ENCODE measurements at places on chromosomes 7 and 10.

DNA sequence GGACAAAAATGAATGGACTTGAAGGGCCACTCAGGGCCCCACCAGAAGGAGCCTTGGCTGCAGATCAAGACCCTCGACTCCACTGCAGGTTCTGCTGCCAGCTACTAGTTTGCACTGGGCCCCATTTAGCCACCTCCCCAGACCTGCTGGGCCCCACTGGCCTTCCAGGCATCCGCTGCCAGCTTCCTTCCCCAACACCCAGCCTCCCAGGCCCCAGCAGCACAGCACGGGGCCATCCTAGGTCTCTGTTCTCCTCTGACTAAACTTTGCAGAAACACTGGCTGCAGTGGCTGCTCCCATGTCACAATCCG is 277.4 kb upstream of the KLF14 start:
- DNase-seq: no peak

DNA sequence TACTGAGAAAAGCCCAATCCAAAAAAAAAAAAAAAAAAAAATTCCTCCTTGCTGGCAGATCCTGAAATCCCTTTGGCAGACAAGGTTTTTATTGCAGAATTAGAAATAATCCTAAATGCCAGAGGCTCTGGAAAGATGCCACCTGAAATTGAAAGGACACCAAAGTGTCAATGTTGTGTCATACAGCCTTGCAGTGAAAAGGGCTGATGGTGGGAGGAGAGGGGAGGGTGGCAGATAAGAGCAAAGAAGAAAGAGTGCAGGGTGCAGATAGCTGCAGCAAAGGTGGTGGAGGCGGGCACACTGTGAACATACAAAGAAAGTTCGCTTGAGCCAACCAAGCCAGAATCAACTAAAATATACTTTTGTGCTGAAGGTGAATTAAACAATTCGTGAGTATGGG is 8.2 kb upstream of the OPTN start:
- no peak for DNase-seq

GRCh38 chr7:24135003-24135817 is 148.8 kb upstream of the NPY start:
- DNase-seq: no peak

- DNase-seq: no peak
Measured at GRCh38 chr10:94205396-94205831, 157.3 kb downstream of the NOC3L start.

All from stimulated activated CD4-positive, alpha-beta T cell treated with anti-CD3 and anti-CD28 coated beads, Interleukin-12 subunit alpha, Interleukin-12 subunit beta, amount 100 ng/mL, for 24 hours (primary cell).